ENCODE measurements at places on chromosomes 7 and 10.

- DNase-seq: no peak
These were observed 107.8 kb downstream of the ARHGAP12 start for GRCh38 chr10:31820778-31821369.

- DNase-seq: no peak
These were observed 8.1 kb downstream of the PDE1C start for GRCh38 chr7:32062150-32062549.

GRCh38 chr10:13862546-13863233, 275.9 kb downstream of the PRPF18 start:
- no peak for DNase-seq

GRCh38 chr10:74114041-74114448, 36.6 kb downstream of the AP3M1 start:
- DNase-seq: no peak

DNA sequence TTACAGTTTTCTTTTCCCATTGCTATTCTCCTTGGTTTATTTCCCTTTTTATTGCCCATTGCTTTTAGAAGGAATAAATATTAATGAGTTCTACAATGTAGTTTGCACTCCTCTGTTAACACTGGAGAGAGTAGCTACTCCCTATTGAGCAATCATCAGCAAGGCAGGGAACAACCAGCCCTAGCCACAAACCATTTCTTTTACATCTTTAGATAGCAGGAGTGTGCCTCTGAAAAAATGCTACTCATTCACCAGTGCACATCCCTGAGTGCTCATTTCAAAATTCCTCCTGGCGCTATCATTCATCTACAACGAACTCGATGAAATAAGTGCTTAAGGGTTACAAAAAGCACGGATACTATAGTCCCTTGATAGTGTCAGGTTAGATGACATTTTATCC, 252.9 kb downstream of the THSD7A start:
- no peak for DNase-seq

GRCh38 chr7:130409712-130410072, 29.4 kb downstream of the CPA1 start:
- no peak for DNase-seq

DNA sequence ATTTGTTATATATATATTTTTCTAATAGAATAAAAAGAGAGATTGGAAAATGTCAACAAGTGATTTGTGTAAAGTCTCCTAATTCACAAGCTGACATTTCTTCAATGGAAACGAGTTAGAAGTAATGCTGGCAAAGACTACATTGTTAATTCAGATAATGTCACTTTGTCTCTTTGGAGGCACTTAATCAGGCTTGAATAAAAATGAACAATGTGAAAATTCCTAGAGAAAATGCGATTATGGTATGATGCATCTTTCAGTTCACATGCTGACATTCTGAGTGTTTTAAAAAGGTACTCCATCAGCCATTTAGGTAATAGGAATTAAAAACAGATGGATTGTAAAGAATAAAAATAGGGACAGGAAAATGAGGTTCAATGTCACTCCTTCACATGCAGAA, 100.1 kb downstream of the SLC13A1 start:
- no peak for DNase-seq

All from stimulated activated CD8-positive, alpha-beta memory T cell treated with anti-CD3 and anti-CD28 coated beads, Interleukin-12 subunit alpha, Interleukin-12 subunit beta, amount 100 ng/mL, for 4 hours (primary cell).